ENCODE measurements at places on chromosomes 2 and 18.
A peak's percentile ranks its signal among the peaks of the same experiment; 100 is the strongest.

DNA sequence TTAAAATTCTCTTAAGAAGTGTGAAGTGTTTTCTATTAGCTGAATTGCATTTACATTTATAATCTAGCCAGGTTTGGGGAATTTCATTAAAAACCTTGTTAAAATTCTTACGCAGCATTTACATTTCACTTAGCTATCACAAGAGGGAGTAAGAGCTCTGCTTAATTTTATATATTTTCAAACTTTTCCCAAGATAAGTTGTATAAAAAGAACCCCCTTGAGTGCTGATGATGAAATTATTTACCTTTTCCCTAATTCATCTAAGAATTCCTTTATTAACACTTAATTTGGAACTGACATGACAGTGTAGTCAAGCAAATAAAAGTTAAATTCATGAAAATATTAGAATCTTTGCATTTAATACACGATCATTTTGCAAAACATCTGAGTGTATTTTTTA lies 54.2 kb upstream of the ZSWIM2 start:
- DNase-seq: peak; percentile 22

- no peak for DNase-seq
Measured at GRCh38 chr2:197256547-197257170, 53.9 kb downstream of the ANKRD44 start.

- no peak for DNase-seq
Measured at GRCh38 chr2:236823041-236823629, 253.5 kb downstream of the ACKR3 start.

- no peak for DNase-seq
Measured at GRCh38 chr2:158603205-158603604, 146.5 kb downstream of the PKP4 start.

GRCh38 chr2:231347081-231347480 lies 48.4 kb upstream of the B3GNT7 start:
- no peak for DNase-seq

GRCh38 chr2:953975-954686 lies 3.5 kb downstream of the SNTG2 start:
- DNase-seq: peak; percentile 73

DNA sequence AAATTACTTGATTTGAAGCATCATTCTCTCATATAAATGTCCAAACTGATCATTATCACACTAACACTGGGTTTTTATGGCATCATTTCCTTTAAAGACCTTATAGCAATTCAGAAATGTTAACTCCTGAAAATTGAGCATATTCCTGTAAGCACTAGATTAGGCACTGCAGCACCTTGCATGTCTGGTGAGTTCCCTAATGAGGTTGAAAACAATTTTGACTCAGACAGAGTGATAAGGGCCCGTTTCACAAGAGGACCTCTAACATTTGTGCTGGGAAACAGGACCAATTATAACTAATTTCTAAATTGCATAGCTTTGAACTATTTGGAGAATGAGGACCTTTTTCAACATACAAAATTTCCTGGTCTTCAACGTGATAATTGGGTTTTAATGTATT lies 69.9 kb downstream of the OSBPL6 start:
- no peak for DNase-seq

DNA sequence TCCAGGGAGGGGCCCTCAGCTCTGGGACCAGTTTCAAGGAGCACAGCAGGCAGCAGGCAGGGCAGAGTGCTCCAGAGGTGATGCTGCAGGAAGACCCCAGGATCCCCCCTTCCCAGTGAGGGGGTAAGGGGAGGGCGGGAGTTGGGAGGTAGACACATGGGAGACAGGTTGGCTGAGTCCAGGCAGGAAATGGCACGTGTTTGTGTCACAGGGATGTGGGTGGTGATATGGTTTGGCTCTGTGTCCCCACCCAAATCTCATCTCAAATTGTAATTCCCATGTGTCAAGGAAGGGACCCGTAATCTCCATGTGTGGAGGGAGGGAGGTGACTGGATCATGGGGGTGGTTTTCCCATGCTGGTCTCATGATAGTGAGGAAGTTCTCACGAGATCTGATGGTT lies 25.2 kb upstream of the OTOS start:
- no peak for DNase-seq

DNA sequence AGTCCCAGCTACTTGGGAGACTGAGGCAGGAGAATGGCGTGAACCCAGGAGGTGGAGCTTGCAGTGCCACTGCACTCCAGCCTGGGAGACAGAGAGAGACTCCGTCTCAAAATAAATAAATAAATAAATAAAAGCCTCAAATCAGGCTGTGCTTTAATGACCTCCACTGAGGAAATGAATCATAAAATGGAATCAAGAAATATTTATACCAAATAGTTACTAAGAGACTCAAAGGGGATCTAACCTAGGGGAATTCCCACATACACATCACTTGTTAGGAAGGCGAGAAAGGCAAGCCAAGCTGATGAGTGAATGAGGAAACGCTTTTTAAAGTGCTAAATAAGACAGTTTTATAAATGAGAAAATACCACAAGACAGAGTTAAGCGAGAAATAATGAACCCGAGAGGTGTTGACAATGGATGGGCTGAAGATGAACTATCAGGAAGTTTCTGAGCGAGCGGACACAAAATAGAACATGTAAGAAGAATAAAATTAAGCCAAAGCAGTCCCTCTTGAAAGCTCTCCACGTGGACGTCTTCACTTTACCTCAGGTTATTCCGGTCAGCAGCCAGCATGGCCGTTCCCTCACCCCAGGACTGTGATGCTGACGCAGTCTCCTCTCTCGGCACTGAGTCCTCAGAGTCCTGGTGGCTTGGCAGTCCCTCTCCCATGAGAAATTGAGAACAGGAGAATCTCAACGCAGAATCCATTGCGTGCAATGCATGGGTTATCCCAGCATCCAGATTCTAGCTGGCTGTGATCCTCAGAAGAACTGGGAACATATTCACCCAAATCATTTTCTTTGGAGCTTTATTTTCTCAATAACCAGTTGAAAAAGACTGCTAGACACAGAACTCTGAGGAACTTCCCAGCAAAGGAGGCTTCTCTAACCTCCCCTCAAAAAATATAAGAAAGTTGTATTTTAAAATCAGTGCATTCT lies 22.3 kb downstream of the PXDN start:
- no peak for DNase-seq

GRCh38 chr2:157339965-157340655 lies 14.5 kb upstream of the ERMN start:
- no peak for DNase-seq

DNA sequence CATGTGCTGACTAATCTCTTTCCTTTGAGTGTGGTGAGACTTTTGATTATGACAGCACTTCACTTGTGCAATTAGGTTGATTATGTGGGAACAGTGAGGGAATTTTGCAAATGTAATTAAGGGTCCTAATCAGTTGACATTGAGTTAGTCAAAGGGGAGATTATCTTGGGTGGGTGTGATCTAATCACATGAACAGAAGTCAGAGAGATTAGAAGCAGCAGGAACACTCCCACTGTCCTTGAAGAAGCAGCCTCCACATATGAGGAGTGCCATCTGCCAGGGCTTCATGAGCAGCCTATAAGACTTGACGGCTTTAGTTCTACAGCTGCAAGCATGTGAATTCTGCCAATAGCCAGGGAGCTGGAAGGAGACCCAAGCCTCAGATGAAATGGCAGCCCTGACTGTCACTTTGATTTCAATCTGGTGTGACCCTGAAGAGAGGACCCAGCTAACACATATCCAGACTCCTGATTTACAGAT lies 89.4 kb upstream of the APCDD1 start:
- DNase-seq: no peak

DNA sequence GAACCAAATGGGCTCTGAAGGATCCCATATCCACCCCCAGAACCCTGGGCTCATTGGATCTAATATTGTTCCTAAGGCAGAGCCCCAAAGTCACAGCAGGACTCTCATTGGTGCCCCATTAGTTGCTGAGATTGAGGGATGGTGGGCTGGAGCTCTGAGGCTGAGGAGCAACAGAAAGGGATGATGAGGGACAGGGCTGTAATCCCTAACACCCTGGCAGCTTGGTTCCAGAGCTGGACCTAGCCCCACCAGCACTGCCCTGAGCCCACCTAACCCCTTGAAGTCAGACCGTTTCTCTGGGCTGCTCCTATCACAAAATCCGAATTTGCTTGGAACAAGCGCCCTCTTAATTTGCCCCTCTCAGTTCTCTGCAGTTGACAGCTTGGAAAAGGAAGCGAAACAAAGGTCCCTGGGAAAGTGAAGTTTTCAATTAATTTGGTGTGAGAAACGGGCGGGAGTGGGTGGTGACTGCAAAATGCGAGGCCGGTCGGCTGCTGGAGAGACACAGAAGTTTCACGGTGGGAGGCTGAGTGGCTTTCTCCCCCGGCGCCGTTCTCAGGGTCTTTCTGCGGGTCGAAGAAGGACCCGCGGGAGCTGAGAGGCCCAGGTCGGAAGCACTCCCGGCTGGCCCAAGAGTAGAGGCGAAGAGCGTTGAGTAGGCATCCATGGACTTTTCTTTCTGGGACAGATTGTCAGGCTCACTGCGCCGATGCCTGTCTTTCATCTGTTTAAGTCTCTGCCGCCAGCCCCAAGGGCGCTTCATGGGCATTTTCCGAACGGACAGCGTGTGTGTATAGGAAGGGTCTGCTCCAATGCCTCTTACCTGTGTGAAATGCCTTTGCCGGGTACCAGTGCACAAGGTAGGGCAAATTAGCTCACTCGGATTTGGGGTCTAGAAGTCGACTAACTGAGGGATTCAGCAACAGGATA lies 927 bp upstream of the HOXD13 start:
- no peak for DNase-seq

DNA sequence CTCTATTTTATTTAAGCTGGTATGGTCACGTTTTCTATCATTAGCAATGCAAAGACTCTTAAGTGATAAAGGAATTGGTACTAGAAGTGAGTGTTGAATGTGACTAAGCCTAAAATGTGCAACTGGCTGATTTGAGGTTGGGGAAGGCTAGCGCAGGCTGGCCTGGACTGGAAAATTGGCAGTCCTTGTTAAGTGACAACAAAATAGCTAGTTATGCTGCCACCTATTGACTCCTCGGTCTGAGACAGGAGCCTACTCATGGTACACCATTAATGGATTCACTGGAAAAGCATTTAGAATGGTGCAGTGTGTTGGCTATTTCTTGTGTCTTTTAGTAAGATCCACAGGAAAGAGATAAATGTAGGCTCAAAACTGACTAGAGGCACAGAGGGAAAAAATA lies 5.7 kb upstream of the WIPF1 start:
- DNase-seq: peak; percentile 7

DNA sequence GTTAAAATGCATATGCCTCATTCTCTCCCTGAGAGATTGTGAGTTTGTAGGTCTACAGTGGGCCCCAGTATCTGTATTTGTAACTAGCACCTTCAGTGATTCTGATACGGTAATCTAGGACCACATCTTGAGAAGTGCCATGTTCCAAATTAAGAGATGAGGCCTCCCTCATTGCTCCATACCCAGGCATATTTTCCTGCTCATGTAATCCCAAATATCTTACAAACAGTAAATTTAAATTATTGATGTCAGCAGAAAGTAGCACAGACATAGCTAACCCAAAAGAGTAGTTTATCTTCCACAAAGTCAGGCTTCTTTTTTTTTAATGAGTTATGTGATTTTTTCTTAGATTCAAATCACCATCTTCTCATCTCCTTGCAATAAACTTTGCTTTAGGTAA lies 263.8 kb downstream of the SETBP1 start:
- DNase-seq: no peak

- no peak for DNase-seq
Measured at GRCh38 chr2:31127931-31128330, 10.3 kb downstream of the GALNT14 start.

- DNase-seq: no peak
Measured at GRCh38 chr2:143463719-143464118, 334.5 kb downstream of the ARHGAP15 start.

DNA sequence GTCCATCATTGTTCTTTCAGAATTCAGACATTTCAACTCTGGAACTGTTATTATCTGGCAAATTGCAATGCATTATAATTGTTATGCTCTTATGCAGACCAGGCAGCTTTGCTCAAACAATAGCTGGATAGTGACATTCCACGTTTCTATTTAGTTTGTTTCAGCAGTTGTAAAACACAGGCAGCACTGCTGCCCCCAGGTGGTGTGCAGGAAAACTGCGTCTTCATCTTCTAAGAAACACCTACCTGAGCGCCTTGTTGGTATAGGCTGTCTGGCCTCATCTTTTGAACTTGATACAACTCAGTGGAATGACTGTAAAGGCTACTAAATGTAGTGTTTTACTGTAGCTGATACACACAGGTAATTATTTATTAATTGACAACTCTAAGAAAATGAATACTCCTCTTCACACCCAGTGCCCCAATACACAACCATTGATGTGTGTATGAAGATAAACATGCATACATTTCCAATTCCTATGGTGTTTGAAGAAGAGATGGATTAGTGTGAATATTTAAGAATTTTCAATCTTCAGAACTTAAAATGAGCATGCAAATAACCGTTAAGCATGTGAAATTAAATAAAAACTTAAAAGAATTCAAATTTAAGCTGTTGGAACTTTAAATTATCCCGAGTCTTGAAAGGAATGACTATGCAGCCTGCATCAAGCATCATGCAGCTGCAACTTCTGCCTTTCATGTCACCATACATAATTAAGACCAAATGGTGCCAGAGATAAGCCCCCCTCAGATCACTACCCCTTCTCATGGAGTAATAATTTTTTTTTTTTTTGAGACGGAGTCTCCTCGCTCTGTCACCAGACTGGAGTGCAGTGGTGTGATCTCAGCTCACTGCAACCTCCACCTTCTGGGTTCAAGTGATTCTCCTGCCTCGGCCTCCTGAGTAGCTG lies 85.6 kb downstream of the CD8B2 start:
- DNase-seq: peak; percentile 23

GRCh38 chr2:156935616-156936015 lies 321.9 kb upstream of the GALNT5 start:
- peak; percentile 69 for DNase-seq

GRCh38 chr2:47554311-47554905 lies 151.5 kb downstream of the MSH2 start:
- no peak for DNase-seq

DNA sequence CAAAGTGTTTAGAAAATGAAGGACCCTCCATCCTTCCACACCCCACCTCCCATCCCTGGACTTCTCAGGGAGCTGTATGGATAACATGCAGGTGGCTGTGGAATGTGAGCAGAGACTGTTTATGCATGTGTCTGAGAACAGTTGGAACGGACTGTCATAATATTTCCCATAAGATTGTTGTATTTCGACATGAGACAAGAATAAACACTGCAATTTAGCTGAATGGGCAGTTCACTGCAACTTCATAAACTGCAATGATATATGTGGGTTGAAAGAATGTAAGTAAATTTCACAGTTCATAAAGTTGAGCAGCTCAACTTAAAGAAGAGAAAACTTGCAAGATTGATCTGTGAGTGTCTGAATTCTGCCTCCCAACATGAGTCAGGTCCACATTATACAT lies 74.6 kb downstream of the MEP1B start:
- no peak for DNase-seq

DNA sequence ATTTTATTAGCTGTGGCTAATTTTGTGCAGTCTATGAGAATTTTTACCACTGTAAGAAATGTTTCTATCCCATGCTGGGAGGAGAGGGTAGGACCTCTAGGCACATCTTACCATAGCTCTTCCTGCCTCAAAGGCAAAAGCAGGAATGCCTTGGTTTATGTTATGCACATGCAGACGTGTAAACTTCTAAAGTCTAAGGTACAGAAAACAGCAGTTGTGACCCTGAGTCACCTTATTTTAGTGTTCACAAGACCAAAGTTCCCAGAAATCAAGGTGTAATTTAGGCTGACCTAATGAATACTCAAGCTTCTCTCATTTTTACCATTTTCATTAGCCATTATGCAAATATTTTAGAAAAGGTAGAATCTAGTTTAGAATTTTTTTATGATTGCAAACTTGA lies 15.4 kb upstream of the WIPF1 start:
- no peak for DNase-seq

Measured in NCI-H1417 (cell line).